Left ventricle myocardium superior (tissue), 1 donor: ENCODE measurements at places on chromosomes 5 and 9.

DNA sequence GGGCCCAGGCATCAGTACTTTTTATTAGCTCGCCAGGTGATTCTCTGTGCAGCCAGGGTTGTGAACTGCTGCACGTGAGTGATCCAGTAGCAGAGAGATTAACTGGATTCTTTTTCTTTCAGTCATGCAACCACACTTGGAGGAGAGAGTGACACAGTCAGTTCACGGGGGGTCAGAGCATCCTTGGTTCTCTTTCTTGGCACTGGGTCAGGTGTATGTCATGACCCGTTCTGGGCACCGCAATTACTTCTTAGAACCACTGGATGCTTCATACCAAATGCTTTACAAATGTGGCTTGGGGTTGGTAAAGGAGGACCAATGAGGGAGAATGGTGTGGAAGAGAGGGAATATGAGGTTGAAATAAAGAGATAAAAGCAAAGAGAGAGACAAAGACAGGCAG, 368.7 kb downstream of the MLLT3 start:
- no peak for DNase-seq

- no peak for DNase-seq
These were observed 162.6 kb upstream of the ADAMTS16 start for GRCh38 chr5:4977416-4978110.

- DNase-seq = peak; percentile 79
These were observed 579 bp downstream of the SLC12A7 start for GRCh38 chr5:1111241-1111726.

DNA sequence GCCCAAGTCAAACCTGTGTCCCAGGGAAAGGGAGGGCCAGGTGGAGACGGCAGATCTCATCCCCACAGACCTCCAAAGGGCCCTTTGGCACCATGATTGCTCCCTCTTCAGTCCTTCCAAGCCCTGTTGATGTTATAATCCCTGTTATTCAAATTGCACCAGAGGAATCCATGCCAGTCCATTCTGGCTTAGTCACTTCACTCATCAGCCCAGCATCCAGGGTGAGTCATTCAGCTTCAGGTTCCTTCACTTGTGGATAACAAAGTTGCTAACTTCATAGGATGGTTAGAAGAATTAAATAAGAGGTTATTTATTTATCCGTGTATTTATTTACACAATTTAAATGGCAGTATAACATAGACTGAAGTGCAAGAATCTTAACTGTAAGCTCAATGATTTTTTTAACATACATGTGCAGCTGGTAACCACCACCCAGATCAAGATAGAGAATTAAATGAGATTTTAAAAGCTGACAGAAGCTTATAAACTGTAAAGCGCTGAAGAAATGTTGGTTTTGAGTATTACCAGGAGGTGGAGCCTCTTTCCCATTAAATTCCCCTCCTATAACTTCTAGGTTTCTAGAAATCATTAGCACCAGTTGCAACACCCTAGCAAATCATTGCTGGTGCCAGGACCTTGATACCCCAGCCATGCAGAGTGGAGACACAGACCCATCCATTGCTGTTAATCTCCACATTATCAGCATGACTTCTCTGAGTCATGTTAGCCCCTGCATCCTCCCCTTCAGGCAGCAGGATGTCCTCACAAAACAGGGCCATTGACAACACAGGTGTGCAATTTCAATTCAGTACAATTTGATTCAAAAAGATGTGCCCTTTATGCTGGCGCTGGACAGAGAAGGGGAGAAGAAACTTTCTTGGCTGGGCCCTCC, 77.4 kb downstream of the SEC61B start:
- no peak for DNase-seq

DNA sequence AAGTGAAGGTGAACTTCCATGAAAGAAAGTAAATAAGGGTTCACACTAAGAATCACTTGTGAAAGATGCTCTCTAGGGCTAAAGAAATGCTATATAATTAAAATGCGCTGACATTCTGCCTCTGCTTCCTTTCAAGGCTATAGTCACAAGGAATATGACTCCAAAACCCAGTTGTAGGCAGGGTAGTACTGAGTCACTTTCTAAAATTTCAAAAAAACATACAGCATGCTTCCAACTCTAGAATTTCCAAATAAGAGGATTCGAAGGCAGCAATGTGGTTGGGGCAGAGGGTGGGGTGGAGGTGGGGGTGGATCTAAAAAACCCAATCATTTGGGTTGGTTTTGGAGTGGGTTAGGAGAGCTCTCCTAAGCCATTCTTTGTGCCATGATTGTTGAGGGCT, 84.6 kb downstream of the HMHB1 start:
- DNase-seq = no peak

DNA sequence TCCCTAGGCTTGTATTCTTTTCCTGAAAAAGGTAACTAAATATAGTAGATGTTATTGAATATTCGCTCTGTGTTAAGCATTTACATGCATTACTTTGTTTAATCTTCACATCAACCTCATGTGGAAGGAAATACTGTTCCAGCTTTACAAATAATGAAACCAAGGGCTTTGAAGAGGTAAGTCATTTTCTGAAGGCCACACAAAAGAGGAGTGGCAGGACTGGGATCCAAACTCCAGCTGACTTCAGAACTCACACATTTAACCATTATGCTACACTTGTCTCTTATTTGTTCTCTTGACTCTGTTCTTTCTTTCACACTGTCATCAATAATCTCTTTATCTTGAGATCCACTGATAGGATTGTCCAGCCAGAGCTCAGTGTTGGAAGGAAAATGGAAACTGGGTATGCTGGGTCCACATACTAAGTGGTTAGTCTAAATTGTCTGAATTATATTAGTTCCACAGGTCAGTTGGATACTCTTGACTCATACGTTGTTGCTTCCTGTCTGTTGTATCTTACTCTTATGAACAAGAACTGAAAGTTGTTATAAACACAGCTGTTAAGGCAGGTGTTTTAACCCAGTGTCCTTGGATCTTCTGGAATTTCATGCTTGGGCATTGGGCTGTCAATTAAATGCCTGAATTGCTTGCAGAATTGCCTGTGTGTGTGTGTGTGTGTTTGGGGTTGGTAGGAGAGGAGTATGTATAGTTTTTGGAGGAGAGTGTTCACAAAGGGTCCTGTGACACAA, 65.6 kb downstream of the TLE4 start:
- DNase-seq = no peak

DNA sequence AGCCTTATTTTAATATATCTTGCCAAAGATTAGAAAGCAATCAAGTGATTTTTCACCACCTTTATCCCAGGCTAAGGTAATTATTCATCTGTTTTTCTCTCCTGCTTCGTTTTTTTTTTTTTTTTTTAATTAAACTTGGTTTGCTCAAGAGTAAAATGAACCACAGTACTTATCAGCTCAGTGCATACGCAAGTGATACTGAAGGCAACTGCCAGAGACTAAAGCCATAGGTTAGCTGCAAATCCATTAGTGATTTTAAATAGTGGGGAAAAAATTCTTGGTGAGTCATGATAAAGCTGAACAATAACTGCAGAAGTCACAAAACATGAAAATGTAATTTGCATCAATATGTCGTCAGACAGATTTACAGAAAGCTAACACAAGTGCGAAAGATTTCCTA, 829.1 kb downstream of the PTPRD start:
- DNase-seq = no peak

DNA sequence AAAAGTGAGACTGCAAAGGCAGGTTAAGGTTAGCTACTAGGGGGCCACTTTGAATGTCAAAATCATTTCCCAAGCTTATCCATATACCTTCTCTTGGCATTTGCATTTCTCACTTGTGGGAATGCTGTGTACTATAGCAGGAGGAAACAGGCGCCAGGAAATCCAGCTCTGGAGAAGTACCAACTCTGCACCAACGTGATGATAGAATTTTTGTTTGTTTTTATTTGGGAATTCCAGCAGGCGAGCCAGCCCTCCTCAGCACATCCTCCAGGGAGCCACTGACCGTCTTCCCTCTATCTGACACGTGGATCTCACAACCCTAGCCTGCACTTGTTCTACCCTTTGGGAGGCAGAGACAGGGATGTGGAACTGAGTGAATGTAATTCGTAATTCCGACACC, 318.0 kb downstream of the ACTL7B start:
- no peak for DNase-seq

DNA sequence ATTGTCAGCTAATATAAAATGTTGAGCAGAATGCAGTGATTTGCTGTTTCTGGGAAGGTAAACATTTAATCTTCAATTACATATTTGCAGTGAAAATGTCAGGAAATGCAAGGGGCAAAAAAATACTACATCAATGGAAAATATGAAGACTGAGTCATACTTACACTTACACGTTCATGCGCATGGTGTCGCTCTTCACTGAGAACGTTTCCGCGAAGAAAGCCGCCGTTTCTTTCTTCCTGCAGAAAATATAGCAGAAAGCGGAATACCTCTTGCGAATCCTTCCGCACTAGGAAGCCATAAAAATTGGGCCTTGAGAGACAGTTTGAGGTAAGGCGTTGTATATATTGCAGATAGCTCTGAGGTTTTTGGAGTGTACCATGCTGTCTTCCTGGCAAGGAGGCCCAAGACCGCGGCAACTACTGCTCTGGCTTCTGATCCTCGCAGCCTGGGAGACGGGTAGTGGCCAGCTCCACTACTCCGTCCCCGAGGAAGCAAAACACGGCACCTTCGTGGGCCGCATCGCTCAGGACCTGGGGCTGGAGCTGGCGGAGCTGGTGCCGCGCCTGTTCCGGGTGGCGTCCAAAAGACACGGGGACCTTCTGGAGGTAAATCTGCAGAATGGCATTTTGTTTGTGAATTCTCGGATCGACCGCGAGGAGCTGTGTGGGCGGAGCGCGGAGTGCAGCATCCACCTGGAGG, at the start of gene PCDHA13:
Gene PCDHA13 (plus strand): TSS at position 236 of the 702 bp plus-strand sequence. CDS start 145 bp downstream, at position 381.
- no peak for DNase-seq

- DNase-seq = no peak
These were observed 43.3 kb upstream of the SSBP2 start for GRCh38 chr5:81794226-81794625.

- no peak for DNase-seq
These were observed 76.1 kb downstream of the SHB start for GRCh38 chr9:37992924-37993349.

GRCh38 chr5:88923623-88924329, 40.8 kb upstream of the MEF2C start:
- DNase-seq = no peak

DNA sequence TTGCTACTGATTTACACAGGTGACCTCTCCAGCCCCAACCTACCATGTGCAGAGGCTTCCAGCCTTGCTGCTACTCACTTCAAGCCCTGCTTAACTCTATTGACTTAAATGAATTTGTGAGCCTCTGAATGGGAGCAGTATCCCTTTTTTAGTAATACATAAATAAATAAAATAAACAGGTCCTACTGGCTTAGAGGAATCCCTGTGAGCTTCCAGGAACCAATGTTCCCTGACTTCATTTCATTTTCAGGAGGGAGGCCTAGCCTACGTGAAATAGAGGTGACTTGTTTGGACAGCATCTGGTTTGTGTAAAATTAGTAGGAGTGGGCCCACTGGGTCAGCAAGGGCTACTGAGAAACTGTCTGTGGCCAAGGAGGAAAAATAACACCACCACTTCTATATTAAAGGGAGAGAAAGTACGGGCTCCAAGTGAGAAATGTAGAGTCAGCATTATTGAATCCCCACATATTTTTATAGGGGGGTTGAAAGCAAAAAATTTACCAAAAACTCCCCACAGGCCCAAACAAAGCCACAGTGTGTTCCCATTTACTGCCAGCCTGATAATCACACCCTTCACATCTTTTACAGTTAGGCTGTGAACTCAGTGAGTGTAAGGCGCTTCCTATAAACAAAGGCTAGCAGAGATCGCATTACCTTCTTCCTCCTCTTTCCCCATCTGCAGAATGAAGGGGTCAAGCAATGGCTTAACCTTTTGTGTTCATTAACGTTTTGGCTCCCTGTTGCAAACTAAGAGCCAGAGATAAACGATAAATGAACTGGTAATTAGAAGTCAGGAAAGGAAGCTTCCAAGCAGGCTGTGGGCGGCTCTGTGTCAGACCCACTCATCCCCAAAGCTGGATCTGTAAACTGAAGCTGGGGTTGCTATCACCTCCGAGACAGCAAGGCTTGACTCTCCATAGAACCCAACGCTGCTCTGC, 138.8 kb upstream of the LIFR start:
- DNase-seq = no peak

DNA sequence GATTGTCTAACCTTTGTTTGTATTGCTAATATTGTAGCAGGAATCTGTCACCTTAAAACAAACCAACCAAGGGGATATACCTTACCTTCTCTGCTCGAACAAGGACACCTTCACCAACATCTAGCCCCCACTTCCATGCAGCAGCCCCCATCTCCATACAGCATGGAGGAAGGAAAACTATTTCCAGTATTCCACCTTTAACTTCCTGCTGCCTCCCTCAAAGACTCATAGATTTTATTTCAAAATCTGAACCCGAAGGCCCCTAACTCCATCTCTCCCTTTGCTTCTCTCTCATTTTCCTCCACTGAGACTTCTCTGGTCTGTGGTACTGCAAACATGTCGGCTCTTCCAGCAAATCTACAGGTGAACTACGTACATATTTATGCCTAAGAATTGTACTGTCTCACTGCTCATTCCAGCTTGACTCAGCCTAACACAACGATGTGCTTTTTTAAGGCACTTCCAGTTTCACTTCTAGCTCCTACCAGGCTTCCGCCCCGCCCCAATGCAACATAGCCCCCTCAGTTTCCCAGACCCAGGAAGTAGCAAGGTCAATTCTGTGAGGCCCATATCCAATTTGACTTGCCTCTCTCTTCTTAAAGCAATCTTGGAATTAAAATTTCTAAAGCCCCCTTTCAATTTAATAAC, 70.7 kb upstream of the RNF38 start:
- peak; percentile 69 for DNase-seq

GRCh38 chr5:176543428-176544182, 5.5 kb upstream of the CDHR2 start:
- DNase-seq = peak; percentile 90

DNA sequence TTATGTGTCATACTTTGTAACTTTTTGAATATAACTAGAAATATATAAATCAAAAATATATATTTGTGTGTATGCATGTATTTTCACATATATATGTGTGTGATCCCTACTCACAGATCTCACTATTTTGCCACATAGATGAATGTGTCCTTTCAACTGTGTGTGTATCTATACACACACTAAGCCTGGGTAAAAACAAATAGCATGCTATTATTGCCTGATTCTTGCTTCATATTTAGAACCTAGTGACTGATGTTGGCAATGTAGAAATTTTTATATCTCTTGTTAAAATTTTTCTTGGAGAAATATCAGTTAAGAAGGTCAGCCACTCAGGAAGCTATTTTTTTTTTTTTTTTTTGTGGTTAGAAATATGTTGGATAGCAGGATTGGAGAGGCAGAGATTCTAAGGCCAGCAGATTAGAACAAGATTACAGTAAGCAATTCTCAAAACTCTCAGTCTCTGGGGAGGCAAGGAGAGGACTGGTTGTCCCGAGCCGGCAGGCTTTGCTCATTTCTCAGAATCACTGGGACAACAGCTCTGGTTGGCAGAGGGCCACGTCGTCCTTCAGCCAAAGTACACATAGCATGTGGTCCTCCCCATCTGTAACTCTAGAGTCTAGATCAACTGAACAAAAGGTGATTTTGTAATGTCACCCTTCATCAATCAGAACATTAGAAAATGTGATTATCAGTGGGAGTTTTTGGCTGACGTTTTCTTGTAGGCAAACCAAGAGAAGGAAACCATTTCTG, 19.7 kb downstream of the C6 start:
- DNase-seq = peak; percentile 99

GRCh38 chr9:126154182-126154827, 172.3 kb upstream of the MVB12B start:
- DNase-seq = no peak

GRCh38 chr5:175826980-175827379, 44.4 kb upstream of the CPLX2 start:
- DNase-seq = no peak
